ENCODE measurements at places on chromosomes 2 and 18.

DNA sequence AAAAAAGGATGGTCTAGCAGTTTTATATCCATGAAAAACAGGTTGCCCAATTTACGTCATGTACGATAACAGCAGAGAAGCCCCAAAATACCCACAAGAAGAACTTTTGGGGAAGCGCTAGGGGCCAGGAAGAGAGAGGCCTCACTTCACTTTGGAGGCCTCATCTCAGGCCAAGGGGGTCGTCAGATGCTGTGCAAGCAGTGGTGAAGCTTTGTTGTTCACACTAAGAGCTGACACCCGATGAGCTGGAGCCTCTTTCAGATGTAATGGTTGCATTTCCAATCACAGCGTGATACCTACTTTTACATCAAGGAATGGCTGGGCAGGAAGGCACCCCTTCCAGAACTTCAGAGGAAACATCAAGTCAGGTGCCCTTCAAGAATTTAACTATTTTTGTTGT, 242.3 kb upstream of the PXDN start:
- no peak overlapping the region for H3K27ac ChIP-seq
- no peaks in the 10 kb centered on the region for H3K36me3 ChIP-seq
- H3K4me1 ChIP-seq: no peaks in the 10 kb centered on the region
- peaks cover 8% of the 10 kb centered on the region for H3K27me3 ChIP-seq

DNA sequence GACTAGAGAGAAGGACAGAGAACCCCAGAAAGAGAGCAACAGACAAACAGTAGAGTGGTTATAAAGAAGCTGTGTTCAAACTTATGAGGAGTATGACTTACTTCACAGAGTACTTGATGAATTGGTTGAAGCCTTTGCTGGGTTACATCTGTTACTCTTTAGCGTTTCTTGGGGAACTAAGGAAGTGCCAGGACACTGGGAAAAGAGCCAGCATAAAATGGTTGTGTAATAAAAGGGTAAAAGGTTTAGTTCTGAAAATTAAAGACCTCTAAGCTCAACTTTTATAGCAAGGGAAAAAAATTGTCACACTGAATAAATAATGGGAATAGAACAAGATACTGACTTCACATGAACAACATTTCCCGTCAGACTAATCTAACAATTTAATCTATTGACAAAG, 17.0 kb upstream of the STAT4 start:
- H3K27me3 ChIP-seq: no peaks in the 10 kb centered on the region
- no peaks in the 10 kb centered on the region for H3K36me3 ChIP-seq
- H3K4me3 ChIP-seq: no peak overlapping the region
- no peak for ATAC-seq
- H3K27ac ChIP-seq: no peak overlapping the region
- peaks cover 19% of the 10 kb centered on the region for H3K4me1 ChIP-seq

GRCh38 chr2:12288048-12288447, 428.7 kb upstream of the TRIB2 start:
- peaks cover 3% of the 10 kb centered on the region for H3K27me3 ChIP-seq
- H3K36me3 ChIP-seq: no peaks in the 10 kb centered on the region
- H3K4me1 ChIP-seq: peaks cover 13% of the 10 kb centered on the region
- H3K4me3 ChIP-seq: no peak overlapping the region

- H3K4me3 ChIP-seq: no peak overlapping the region
- peak; percentile 18 for ATAC-seq
- no peaks in the 10 kb centered on the region for H3K36me3 ChIP-seq
- peaks cover 37% of the 10 kb centered on the region for H3K27me3 ChIP-seq
Measured at GRCh38 chr2:219570924-219571310, 422 bp downstream of the OBSL1 start.

DNA sequence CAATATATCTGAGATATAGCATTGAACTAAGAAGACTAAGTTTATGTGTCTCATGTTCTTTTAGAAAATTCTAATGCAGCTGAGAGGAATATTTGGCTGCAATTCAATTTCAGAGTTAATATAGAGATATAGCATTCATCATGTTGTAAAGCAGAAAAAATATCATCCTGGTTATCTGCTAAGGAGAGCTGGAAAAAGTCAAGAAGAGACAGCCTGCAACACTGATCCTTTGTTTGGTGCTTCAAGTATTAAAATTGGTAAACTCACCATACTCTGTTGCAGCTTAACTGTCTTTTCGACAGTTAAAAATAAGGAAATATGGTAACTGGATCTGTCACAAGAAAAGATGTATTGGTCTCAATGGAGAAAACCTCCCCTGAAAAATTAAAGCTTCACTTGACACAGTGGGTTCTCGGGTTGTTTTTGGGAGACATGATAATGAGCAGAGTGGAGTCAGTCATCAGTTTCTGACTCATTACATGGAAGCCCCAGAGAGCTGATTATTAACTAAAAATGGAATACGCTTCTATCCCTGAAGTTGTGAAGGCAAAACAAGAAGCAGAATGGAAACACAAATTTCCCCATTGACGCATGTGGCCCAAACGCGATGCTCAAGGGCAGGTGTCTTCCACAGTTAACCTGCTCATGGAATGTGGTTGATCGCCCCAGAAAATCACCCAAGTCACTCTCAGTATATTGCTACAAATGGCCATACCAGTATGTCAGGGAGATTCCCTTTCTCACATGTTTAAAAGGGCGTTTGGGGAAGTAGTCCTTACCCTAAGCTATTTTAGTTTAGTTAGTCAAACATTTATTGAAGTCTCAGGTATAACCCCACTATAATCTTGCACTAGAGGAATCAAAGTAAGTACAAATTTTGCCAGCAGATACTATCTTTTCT, 8.2 kb downstream of the BCL2 start:
- H3K36me3 ChIP-seq: peaks cover 75% of the 10 kb centered on the region
- peak; percentile 43 for ATAC-seq
- peaks cover 71% of the 10 kb centered on the region for H3K4me1 ChIP-seq
- peak overlapping the region; percentile 92 for H3K4me3 ChIP-seq
- H3K27me3 ChIP-seq: no peaks in the 10 kb centered on the region
- peak overlapping the region; percentile 51 for H3K27ac ChIP-seq

GRCh38 chr18:297936-298335, 30.1 kb upstream of the THOC1 start:
- peaks cover 10% of the 10 kb centered on the region for H3K27me3 ChIP-seq
- no peak overlapping the region for H3K4me3 ChIP-seq
- no peak for ATAC-seq
- no peaks in the 10 kb centered on the region for H3K36me3 ChIP-seq
- no peak overlapping the region for H3K27ac ChIP-seq

All from activated T-helper 17 cell treated with anti-CD3 and anti-CD28 coated beads, Interleukin-2, amount 50 U/mL, for 72 hours (primary cell).